ENCODE measurements at places on chromosomes 7 and 10.

DNA sequence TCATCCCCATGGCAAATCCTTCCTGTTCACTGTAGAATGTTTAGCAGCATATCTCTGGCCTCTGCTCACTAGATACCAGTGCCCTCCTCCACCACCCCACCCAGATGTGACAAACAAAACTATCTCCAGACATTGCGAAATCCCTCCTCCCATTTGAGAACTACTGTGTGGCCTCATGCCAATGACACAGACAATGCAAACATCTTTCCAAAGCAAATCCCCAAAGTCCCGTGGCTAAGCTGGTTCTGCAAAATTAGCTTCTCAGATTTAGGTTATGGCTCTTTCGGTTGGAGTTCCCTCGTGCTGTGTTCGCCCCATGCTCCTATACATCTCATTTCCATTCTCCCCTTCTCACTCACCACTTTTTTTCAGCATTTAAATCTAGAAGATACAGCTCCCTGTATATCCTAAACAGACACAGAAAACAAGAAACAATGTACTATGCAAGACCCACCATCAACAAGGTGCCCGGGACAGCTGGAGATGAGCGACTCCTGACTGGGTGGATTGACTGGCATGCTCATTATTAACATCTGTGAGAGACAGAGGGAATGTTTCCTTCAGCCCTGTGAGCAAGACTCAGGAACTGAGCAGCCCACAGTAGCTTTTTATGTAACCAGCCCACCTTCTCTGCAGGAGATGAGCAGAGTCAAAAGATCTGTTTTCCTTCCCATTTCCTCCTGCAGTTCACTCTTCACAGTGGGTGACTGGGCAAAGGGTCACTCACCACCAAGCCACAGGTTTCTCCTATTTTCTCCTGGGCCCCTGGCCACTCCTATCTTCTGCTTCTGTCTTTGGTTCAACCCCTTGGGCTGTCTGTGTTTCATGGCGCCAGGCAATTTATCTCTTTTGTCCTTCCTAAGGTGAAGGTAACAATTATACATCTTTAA is 225.7 kb upstream of the AOAH start:
- DNase-seq, result no peak

GRCh38 chr7:78862411-78862900 is 591.0 kb downstream of the MAGI2 start:
- no peak for DNase-seq

DNA sequence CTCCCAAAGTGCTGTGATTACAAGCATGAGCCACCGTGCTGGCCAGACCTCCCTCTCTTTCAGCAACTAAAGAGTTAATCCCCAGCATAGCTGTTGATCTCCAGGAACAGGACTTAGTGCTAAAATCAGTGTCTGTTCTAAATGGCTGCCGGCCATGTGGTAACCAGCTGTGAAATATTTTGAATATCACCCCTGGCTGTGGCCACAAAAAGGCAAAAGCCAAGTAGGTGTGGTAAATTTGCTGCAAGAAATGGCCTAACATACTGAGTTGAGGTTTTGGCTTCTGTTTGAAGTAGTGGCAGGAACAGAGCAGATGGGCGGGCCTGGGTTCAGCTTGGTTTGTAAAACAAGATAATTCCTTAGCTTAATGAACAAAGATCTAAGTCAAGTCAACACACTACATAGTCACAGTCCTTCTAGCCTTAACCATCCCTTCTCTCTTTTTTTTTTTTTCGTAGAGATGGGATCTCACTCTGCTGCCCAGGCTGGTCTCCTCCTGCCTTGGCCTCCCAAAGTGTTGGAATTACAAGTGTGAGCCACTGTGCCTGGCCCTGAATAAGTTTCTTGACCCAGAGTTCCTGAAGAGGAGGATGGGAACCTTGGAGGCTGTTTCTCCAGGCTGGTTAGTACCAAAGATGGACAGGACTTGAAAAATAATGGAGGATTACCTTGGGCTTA is 22.7 kb upstream of the AGFG2 start:
- DNase-seq, result no peak

DNA sequence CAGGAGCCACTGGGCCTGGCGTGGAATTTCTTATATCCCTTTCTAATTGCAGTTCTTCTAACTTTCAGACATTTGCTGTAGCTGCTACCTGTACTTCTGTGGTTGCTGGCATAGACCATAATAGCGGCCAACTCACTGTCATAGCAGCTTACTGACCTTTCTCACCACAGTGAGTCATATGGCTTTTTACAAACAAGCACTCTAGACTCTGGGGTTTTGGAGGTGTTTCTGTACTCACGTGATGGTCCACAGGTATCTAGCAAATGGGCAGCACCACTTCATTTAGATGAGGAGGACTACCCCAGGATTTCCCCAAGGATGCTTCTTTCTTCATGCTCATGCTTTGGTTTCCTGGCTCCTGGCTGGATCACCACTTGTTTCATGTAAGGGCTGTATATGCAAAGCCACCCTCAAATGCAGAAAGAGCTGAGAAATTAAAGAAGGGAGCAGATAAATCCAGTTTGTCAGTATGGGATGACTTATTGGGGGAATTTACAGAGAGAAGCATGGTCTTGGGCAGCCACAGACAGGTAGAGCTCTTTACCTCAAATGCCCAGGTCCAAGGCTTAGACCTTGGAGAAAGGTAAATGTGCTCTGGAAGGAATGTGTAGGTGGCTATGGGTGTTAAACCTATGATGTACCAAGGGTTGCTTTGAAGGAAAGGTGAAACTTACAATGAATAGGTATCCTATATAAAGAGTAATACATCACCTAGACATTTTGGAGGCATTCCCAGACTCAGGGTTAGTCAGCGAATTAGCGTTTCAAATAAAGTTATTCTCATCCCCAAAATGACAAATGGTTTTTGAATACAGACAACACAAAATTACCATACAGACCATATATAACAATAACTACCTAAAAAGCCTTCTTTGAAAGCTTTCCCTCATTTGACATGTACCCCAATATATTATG is 15.9 kb upstream of the SLC25A16 start:
- DNase-seq, result no peak

- DNase-seq, result no peak
Measured at GRCh38 chr10:99008054-99008453, 227.6 kb downstream of the HPSE2 start.
